ENCODE measurements at places on chromosomes 7 and 10.

- no peak for DNase-seq
These were observed 180.6 kb downstream of the ABCA13 start for GRCh38 chr7:48351900-48352299.

DNA sequence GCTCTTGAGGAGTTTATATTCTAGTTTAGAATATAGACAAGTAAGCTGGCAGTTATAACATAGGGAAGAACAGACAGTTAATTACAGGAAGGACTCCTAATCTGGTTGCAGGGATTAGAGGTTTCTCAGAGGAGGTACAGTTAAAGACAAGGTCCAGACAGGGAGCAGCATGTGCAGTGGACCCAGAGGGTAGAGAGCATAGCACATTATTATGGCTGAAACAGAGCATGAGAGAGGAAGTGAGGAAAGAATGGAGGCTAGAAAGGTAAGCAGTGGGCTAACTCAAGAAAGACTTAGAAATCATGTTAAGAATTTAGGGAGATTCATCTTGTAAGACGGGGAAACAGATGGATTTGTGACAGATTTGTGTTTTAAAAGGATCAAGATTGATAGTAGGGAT is 9.7 kb downstream of the MIOS start:
- DNase-seq, result no peak

GRCh38 chr7:76352193-76352592 is 6.6 kb downstream of the YWHAG start:
- DNase-seq, result no peak

DNA sequence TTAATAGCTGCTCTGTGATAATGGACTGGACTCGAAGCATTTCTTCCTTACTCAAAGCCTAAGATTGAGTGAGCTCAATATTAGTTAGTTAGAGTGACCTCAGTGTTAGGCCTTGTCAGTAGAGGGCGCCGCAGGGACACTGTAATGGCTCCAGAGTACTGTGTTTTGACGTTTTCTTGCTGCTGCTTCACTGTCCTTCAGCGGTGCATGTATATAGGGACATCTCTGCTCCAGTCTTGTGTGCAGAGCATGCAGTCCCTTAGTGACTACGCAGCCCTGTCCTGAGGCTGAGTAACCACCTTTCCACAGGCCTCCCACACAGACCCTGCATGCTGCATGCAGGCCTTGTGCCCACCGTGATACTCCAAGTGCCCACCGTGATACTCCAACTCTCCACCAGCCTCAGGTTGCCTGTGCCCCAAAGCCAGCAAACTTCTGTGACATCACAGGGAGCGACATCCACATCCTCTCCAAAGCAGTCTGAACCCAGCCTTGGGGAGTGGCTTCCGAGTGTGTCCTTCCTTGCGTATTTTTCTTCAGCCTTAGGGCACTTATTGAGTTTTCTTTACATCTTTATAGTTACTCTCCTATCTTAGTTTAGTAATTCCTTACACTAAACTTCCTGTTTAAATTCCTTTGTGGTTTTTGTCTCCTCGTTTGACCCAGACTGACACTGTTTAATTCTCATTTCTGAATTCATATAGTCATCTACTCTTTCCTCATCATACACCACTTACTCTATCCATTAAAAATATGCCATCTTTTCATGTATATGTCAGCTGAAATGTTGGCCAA is 118.2 kb downstream of the JAZF1 start:
- peak; percentile 84 for DNase-seq

Data from NCI-H1105 (cell line).